Germinal center (tissue), 1 donor: ENCODE measurements at places on chromosomes 6 and 20.

DNA sequence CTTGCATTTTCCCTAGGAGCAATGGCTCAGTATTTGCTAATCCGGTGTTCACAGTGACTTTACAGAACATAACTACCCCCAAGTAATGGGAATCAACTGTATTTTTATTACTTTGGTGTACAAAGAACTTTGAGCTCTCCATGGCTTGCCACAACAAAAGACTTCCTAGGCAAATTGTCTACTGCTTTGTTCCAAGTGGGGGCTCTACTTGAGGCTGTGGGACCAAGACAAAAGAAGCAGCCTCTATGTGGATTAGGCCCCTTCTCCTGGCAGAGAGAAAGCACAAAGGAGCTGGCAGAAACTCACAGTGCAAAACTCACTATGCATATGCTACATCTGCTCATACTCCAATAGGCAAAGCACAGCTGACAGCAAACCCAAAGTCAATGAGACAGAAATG lies 853 bp downstream of the WFDC8 start:
- DNase-seq: no peak

GRCh38 chr20:42530855-42531448 lies 658.8 kb downstream of the PTPRT start:
- peak; percentile 39 for DNase-seq

DNA sequence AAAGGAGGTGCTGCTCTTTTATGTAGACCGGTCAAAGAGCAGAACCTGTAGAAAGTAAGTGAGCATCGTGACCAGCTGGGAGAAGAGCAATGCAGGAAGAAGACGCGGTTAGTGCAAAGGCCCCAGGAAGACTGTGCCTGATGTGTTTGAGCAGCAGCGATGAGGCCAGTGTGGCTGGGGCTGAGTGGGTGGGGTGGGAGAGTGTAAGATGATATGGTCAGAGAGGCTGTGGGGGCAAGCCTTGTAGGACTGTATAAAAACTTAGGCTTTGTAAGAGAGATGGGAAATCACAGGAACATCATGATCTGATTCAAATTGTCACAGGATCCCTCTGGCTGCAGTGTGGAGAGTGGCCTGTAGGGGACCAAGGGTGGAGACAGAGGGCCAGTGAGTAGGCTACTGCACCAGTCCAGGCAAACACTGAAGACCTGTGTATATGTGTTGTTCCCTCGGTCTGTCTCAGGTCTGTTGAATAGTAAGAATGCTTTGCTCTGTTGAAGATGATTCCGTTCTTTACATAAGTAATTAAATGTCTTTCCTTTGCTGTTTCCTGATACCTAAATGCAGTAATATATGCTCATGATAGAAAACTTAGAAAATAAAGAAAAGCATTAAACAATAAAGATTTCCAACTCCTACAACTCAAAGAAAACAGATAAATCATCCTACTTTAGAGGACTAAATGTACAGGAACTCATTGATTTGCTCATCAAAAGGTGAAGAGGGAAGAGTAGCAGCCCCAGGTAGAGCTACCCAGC lies 23.6 kb upstream of the WFDC2 start:
- peak; percentile 56 for DNase-seq

GRCh38 chr20:13256606-13257005 lies 35.5 kb downstream of the ISM1 start:
- DNase-seq: no peak

- DNase-seq: no peak
Observed at GRCh38 chr6:53581173-53581773, 36.4 kb upstream of the GCLC start.

DNA sequence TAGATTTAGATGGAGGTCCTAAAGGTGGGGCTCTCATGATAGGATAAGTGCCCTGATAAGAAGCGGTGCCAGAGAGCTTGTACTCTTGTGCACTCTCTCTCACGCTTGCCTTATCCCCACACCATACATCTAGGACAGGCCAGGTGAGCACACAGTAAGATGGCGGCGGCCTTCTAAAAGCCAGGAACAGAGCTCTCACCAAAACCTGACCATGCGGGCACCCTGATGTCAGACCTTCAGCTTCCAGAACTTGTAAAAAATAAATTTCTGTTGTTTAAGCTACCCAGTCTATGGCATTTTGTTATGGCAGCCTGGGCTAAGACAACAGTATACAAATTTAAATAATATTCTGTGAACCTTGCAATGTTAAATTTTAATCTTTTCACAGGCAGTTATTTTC lies 40.8 kb upstream of the CALHM6 start:
- DNase-seq: no peak

DNA sequence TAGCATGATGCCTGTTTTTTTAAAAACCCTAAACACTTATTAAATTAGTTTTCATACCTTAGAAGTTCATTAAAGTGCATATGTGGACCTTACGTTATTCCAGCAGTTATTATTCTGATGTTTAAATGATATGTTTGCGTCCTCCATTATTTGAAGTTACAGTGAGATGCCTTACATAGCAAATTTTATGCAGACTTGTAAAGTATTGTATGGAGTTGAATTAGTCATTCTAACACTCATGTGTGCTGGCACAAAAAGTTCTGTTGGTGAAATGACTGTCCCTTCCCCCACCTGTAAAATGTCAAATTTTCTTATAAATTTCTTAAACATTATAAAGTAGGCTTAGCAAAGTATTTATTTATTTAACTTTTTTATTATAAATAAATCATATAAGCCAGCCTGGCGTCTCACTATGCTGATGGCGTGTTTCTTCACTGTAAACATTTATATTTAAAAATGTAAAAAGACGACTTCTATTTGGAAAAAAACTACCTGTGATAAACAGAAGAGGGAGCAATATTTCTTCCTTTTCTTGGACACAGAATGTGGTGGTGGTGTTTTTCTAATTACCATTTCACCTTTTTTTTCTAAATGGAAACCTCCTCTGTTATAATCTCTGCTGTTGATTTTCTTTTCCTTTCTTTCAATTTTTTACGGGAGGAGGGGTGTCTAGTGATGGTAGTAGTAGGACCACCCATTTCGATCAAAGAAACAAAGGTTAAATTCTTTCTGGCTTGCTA lies 155.4 kb downstream of the RFPL4B start:
- no peak for DNase-seq

DNA sequence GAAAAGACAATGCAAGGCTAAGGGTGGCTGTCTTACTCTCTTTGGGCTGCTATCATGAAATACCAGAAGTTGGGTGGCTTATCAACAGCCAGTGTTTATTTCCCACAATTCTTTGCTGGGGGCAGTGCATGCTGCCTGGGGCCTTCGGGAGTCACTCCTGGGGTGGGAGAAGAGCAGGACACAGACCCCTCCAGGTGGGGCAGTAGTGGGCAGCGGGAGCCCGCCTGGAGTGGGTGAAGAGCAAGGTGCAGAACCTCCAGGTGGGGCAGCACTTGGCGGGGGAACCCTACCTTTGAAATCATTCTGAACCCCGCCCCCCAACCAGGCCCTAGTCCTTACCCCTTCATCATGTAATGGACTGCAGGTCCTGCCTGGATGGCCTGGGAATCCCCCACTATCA lies 69.6 kb upstream of the THBS2 start:
- DNase-seq: no peak

GRCh38 chr6:7101290-7101689 lies 6.5 kb upstream of the RREB1 start:
- no peak for DNase-seq

DNA sequence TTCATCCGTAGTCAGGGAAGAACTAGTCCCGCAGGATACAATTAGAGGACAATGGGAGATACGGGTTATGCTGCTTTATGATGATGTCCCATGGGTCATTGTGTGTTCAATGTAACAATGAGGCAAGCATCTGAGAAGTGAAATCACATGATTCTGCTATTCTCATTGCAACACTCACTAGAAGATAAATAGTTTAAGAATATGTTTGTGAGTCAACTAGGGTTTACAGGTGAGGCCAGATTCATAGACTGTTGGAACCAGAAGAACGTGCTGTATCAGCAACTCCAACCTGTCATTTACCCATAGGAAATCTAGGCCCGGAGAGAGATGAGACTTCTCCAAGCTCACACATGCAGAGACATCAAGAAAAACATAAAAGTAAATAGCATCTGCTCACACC lies 80.8 kb downstream of the SCML4 start:
- DNase-seq: no peak
